ENCODE measurements at places on chromosomes 6 and 20.

DNA sequence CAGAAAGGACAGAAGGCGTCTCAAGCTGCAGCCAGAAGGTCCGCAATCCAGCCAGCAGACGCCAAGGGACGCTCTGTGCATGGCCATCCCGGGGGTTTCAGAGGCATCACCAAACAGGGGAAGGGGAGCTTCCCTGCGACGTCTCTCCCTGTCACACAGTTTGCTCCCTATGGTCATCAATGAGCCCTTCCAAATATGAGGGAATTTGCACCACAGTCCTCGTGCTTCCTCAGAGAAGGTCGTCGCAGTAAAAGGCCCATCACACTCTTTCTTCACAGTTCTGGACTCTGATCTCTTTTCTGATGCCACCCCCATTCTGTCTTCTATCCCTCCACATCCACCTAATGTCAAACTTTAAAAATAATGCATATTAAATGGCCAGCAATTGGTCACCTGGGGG, 10.2 kb upstream of the FOXC1 start:
- DNase-seq, result no peak

DNA sequence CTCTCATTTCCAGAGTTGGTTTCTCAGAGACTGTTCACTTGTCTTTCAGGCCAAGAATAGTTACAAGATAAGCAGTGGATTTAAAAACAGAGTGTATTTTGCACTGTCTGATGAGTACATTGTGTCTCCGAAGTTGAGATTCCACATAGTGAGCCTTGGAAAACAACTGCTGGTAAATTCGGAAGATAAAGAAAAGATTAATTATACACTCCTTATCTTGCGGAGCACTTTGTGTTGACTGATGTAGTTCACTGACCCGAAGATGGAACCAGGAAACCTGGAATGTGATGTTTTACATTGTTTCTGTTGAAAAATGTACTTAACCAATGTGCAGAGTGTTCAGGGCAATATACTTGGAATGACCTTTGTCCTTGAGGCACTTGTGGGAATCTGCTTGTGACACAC, 51.0 kb downstream of the ANKS1A start:
- DNase-seq, result no peak

DNA sequence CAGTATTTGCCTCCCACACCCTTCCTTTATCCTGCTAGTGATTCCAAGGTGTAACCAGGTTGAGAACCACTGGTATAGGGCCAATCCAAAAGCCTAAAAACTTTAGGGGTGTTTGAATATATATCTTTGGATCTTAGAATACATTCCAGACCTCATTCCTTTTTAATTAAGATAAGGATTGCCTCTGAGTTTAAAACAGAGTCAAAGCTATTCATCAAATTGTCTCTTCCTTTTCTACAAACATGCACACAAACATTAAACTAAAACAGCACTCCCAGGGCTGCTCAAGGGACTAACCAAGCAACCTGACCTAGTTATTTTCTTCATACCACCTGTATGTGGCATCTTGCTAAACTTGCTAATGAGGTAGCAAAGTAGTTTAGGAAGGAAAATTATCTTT, 22.1 kb upstream of the COL9A1 start:
- DNase-seq, result no peak

- DNase-seq, result no peak
Observed at GRCh38 chr6:138959521-138959920, 28.5 kb downstream of the REPS1 start.
